CMK (cell line): ENCODE measurements at places on chromosomes 6 and 20.

- DNase-seq, result no peak
Measured at GRCh38 chr20:40948465-40949267, 80.0 kb upstream of the TOP1 start.

DNA sequence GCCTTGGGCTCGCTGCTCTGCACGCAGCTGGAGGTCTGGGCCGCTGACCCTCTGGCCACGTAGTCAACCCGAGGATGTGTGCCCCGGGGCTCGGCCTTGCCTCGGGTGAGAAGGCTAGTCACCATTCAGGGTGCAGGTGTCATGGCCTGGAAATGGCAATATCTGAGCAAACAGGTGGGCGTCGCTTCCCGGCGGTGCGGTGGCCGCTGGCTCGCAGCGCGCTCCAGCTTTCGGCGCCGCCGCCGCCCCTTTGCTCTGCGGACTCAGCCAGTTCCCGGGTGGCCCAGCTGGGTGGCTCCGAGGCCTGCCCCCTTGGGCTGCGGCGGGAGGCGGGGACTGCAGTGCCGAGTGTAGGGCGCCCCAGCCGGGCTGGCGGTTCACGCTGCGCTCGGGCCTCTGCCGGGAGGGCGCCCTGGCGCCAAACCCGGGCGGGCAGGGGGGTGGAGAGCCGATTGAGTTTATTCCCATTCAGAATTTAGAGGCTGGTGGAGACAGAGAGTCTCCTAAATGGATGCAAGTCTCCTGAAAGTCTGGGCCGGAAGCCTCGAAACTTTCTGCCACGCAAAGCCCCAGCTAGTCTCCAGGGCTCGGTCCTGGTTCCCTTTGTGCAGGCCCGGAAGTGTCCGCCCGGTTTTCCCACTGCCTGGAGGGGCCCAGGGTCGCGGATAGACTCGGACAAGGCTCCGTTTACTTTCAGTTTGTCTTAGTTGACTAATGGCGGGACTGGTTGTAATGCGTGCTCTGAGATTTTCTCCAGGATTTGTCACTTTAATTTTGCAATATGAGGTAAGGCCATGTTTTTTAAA lies 11.3 kb upstream of the TFAP2A start:
- DNase-seq, result no peak

GRCh38 chr20:58576603-58576970 lies 61.4 kb upstream of the APCDD1L start:
- no peak for DNase-seq

DNA sequence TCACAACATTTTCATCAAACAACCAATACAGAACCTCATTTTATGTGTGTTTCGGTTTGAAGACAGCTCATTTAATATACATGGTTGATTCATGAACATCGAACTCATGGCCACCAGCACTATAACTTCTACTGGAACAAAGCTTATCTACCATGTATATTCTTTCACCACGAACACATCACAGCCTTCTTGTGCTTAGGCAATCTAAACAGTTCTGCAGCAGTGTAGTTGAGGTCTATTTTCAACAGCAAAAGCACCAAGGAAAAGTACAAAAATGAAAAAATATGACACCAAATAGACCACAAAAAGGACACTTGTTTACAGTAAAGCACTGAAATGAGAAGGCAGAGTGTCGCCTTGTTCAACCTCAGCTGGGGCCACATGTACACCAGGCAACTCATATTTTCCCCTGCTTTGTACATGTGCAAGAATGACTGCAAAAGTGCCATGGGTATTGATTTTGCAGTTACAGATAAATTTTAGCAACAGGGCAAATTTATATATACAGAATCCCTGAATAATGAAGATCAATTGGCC lies 25.8 kb upstream of the KCNK5 start:
- no peak for DNase-seq

GRCh38 chr6:3510617-3511016 lies 53.8 kb upstream of the SLC22A23 start:
- no peak for DNase-seq

DNA sequence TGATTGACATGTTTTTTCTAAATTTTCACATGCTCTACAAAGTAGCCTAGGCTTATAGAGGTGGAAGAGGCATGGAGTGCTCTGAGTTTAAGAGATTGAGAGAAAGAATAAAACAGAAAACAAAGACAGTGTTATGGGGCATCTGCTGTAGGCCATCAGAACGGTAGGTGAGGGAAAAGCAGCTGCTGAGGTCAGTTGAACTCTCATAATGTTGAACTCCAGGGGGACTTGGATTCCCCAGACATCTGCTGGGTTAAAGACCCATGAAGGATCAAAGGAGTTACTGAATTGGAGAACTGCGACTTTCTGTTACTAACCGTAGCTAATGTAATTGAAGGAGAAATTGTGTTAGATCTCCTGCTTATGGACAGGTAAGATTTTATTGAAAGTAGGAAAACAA lies 333.9 kb downstream of the TFAP2B start:
- DNase-seq, result no peak

DNA sequence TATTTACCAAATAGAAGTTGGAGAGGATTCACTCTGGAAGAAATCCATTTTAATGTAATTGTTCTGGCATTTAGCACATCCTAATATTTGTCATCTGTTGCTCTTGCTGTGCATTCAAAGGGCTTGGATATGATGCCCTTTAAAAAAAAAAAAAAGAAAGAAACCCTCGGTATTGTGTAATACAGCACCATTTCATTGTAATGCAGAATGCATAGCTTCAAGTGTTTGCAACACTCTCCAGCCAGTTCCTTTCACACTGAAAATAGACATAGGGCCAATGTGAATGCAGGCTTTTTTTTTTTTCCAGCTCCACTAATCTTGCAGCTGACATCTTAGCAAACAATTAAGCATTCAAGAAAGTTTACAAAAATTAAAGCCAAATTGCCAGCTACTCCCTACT lies 197.4 kb upstream of the POU3F2 start:
- DNase-seq, result no peak

DNA sequence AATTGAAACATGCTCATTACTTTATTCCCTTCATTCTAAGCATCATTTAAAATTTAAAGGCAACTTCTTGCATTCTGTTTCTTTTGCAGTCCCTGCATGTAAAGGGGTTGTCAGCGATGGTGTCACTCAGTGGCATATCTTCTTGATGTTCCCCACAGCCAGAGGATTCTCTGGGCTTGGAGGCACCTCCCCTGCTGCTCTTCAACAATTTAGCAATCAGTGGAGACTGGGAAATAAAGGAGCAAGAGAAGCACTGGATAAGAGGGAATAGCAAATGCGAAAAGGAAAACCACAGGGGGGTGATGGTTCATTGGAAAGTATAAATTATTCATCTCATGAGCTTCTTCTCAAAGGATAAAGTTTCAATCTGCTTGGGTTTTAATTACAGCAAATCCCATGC lies 30.7 kb upstream of the MC3R start:
- DNase-seq, result no peak

DNA sequence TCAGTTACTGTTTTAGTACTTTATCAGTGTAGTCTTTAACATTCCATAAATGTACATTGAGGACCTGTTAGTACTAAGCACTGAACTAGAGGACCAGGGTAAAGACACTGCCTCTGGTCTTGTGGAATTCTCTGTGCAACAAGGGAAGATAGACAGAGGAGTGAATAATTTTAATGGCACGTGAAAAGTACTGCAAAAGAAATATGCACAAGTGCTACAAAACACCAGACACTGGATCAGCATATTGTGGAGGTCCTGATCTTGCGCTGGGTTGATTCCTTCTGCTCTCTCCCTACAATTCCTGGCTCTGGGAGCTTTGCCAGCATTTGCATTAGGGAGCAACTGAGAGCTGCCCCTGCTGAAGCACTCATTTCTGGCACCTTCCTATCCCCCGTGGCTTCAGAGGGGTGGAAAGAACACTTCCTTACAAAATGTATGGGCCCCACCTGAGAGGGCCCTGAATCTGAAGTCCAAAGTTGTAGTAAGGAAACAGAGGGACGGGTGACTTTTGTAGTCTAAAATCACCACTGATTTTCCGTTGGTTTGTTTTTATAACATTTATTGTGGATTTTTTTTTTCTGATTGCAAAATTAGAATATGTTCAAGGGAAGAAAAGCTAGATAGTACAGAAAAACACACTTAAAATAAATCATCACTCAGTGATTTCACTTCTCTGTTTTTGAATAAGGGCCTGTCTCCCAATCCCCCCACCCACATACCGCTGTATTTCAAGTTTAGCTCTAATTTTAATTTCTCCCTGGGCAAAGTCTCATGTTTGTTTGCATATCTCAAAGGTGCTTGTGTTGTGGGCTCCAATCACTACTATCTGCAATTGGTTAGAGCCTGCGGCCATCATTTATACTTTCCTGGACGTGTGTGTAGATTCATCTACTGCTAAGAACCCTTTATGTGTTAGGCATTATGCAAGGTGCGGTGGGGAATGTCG lies 4.9 kb downstream of the PKIG start:
- no peak for DNase-seq

DNA sequence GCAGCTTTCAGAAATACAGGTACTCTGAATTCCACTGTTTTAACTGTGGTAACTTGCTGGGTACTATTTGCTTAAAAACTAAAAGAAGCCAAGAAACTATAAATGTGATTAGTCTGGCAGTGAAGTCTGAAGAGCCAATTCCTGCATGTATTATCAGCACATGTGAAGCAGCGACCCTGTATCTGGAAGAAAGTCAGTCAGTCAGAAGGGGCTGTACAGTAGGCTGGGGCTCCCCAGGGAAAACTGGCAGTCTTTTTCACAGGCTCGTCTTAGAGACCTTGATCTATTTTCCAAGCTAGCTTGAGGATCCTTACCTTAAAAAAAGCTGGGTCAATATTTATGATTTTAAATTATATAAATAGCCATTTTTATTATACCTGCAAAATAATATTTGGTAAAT lies 104.9 kb downstream of the PDSS2 start:
- no peak for DNase-seq

GRCh38 chr6:65771946-65772345 lies 64.9 kb upstream of the EYS start:
- no peak for DNase-seq

- DNase-seq, result no peak
Measured at GRCh38 chr6:29425075-29425474, 10.3 kb downstream of the OR12D1 start.

- DNase-seq, result no peak
Measured at GRCh38 chr6:104214901-104215300, 644.8 kb downstream of the HACE1 start.

GRCh38 chr6:37222992-37223391 lies 34.6 kb upstream of the TBC1D22B start:
- DNase-seq, result no peak

GRCh38 chr6:11317885-11318771 lies 85.7 kb upstream of the NEDD9 start:
- no peak for DNase-seq

DNA sequence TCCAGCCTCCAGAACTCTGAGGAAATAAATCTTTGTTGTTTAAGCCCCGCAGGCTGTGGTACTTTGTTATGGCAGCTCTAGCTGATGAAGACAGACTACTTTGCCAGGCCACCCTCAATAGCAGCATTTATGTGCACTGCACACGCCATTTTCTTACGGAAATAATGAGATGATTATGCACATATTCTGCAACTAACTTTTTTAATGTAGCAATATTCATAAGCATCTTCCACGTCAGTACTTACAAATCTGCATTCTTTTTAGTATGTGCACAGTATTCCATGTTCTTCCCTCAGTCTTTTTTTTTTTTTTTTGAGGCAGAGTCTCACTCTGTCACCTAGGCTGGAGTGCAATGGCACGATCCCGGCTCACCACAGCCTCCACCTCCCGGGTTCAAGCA lies 46.8 kb upstream of the DSP start:
- DNase-seq, result no peak

- no peak for DNase-seq
Measured at GRCh38 chr6:125927761-125928160, 28.8 kb upstream of the HINT3 start.

GRCh38 chr6:79810871-79811270 lies 136.5 kb downstream of the ELOVL4 start:
- DNase-seq, result no peak

DNA sequence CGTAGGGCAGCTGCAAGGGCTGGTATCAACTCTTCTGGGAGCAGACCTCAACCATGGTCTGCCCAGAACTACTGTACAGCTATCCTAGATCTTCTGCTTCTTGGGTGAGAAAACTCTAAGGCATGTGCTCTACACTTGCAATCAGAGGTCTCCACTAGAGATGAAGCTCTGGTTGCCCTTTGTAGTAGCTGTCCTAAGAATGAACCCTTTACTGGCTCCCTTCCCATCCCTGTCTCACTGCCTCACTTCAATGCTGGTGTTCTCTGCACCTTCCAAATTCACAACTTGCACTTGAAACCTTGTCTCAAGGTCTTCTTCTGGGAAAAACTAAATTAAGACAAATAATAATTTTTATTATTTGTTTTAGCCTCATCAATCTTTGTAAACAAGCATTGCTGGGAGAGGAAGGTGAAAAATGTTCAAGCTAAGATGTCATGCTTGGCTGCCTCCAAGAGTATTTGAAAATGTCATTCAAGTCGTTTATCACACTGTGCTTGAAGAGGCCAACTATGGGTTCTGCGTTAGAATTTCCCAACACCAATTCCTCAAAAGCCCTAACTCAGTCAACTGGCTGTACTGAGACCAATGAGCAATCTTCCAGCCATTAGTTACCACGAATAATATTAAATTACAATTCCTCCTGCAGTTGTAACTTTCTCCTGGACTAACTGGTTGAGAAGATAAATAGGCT lies 255.7 kb upstream of the PRND start:
- no peak for DNase-seq

- DNase-seq, result no peak
Measured at GRCh38 chr20:55090286-55090685, 614.9 kb downstream of the DOK5 start.

DNA sequence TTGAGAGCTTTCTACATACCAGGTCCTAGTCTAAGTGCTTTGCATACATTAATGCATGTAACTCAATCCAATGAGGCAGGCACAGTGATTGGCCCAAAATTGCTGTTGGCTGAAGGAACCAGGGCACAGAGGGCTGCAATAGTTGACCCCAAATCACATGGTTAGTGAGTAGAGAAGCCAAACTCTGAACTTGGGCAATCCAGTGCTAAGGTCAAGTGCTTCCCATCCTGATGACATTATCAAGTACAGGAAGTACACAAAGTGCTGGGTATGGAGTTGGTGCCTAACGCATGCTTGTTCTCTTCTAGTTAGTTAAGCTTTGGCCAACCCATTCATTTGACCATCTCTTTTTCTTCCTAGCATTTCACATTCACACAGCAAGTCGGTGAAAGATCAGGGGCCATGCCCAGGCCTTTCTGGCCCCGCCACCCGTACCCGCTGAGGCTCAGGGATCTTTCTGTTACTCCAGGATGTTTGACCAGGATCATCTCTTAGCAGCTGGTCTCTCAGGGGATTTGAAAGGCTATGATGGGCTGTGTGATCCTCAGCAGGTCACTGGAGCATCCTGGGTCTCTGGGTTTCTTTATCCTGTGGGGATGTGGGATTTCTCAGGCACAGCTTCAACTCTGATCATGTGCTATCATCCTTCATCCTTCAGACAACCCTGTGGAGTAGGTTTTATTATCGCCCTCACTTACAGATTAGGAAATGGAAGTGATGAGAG lies 7.0 kb downstream of the KCNB1 start:
- no peak for DNase-seq

GRCh38 chr6:31763619-31763940 lies 1.1 kb downstream of the SAPCD1 start:
- no peak for DNase-seq

- peak; percentile 26 for DNase-seq
Measured at GRCh38 chr20:17825252-17825959, 125.6 kb downstream of the BANF2 start.

GRCh38 chr6:25547797-25548196 lies 104.2 kb upstream of the SCGN start:
- no peak for DNase-seq
